Liver (tissue), 10 donors: ENCODE measurements at places on chromosomes 2 and 18.

DNA sequence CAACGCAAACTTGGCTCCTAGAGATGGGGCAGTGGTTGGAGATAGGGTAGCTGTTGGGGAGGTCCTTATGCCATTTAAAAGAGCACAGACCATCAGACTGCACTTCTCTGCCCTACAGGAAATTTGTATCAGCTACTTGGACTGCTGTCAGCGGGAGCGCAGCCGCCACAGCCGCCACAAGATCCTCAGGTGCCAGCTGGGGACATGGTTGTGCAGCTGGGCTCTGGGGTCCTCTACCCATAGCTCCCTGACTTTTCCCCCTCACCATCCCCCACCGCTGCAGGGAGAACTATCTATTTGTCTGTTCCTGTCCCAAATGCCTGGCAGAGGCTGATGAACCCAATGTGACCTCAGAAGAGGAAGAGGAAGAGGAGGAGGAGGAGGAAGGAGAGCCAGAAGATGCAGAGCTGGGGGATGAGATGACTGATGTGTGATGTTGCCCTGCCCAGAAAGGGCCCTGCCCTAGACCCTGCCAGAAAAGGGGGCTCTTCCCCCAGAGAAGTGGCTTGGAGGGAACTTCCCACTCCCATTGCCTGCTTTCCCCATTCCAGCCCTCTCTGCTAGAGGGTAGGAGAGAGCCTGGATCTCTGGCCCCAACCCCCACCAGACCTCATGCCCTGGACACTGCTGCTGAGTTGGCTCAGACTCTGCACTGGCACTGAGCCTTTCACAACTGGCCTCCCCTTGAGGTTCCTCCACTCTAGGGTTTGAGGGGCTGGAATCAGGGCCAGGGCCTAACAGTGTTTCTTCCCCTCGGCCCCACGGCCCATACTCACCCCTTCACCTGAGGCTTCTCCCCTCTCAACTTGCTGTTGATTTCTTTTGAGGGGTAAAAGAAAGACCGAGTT lies 7.3 kb downstream of the PRADC1 start:
- no peak for DNase-seq

- no peak for DNase-seq
Observed at GRCh38 chr18:6711467-6711866, 18.0 kb upstream of the ARHGAP28 start.

DNA sequence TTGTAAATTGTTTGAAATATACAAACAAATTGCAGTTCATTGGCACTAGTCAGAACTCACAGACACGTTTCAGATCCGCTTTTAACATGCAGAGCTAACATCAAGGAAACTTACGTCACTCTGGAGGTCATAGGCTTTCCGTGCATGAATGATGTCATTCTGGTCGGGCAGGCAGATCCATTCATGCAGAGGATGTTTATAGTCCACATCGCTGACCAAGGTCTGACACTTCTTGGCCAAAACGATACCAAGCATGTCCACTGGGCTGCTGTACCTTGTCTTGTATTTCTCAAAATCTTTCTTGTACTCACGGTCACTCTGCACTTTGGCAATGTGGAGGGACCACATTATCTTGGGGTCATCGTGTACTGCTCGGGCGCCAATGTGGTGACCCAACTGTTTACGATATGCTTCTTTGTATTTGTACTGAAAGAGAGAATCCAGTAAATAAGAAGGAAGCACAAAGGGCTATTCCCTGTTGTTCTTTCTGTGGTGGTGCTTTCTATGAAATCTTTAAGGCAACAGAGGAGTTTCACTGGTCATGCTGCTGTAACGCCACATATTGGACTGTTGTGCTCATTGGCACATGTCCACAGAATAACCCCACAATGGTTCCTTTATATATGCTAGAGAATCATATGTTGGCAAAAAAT lies 114.8 kb downstream of the NEB start:
- no peak for DNase-seq

- DNase-seq: no peak
Observed at GRCh38 chr2:23435250-23436035, 50.5 kb downstream of the KLHL29 start.

GRCh38 chr2:176088048-176088936 lies 4.2 kb upstream of the HOXD13 start:
- no peak for DNase-seq

- no peak for DNase-seq
Observed at GRCh38 chr18:68841301-68841700, 43.4 kb downstream of the CCDC102B start.
